Endothelial cell of umbilical vein (primary cell): ENCODE measurements at places on chromosomes 3 and 15. TPM values are rescaled to one million over a fixed set of nuclear protein-coding genes. Genes with fewer than 3 reads are reported as not detected.

TLR9 gene
- total RNA-seq, result 0.07 TPM in 1 of 2 replicates, not detected in the other

PLCH1 gene
- total RNA-seq, result not detected in 2 replicates

TEX55 gene
- total RNA-seq, result not detected in 2 replicates

HRG gene
- not detected in 2 replicates for total RNA-seq

DNA sequence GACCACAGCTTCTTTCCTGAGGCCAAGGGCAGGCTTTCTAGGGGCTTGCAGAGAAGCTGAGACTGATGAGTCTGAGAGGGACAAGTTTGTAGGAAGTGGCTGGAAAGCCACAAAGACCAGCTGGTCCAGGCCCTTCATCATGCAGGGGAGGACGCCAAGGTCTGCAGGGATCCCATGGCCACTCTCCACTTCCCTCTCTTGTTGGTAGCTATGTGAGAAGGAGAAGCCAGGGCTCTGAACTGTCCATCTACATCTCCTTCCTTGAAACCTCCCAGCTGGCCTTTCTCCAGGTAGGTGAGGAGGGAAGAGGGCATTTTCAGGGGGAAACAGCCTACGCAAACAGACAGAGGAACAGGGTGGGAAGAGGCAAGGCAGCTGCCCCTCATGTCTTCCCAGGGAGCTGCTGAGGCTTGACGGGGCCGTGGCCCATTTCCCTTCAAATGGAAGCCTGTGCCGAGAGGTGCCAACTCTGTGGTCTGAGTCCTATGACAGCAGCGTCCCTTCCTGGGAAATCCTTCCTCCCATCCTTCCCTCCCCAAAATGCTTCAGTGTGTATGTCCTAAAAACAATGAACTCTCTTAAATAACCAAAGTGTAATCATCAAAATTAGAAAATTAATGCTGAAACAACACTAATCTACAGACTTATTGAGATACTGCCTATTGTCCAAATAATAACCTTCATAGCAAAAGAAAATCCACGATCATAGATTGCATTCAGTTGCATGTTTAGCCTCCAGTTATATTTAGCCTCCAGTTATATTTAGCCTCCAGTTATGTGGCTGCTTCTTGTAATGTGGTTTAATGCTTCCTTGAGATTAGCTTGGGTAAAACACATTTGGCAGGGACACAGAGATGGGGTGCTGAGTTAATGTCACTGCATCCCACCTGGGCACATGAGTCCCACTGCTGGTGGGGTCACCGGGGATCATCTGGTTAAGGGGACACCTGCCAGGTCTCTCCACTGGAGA is 36.0 kb downstream of the GNB5 start:
- H3K4me3 ChIP-seq, result no peak overlapping the region
- no peaks in the 10 kb centered on the region for H3K4me1 ChIP-seq
- no peak for DNase-seq
- no peaks in the 10 kb centered on the region for H3K27me3 ChIP-seq
- H3K36me3 ChIP-seq, result peaks cover 1% of the 10 kb centered on the region
- no peak overlapping the region for H3K27ac ChIP-seq

DNA sequence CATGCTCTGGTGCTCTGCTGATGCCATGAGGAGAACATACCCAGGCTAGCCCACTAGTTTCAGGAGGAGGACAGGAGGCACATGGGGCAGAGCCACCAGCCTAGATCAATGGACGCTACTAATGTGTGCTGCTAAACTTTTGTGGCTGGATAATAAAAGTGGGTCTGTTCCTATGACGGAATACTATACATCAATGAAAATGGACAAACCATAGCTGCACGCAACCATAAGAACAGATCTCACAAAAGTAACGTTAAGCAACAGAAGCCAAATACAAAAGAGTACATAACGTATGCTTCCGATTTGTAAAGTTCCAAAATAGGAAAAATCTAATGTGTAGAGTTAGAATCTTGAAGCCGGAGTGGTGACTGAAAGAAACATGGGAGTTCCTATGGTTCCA is 11.5 kb downstream of the B4GALT4 start:
- no peak overlapping the region for H3K27ac ChIP-seq
- H3K4me3 ChIP-seq, result no peak overlapping the region
- H3K36me3 ChIP-seq, result peaks cover 15% of the 10 kb centered on the region
- H3K4me1 ChIP-seq, result no peaks in the 10 kb centered on the region
- DNase-seq, result no peak

GRCh38 chr3:6644070-6644929 is 216.6 kb upstream of the GRM7 start:
- H3K27ac ChIP-seq, result no peak overlapping the region
- no peak overlapping the region for H3K4me3 ChIP-seq
- no peaks in the 10 kb centered on the region for H3K4me1 ChIP-seq
- no peaks in the 10 kb centered on the region for H3K36me3 ChIP-seq
- no peaks in the 10 kb centered on the region for H3K27me3 ChIP-seq
- DNase-seq, result no peak

DNA sequence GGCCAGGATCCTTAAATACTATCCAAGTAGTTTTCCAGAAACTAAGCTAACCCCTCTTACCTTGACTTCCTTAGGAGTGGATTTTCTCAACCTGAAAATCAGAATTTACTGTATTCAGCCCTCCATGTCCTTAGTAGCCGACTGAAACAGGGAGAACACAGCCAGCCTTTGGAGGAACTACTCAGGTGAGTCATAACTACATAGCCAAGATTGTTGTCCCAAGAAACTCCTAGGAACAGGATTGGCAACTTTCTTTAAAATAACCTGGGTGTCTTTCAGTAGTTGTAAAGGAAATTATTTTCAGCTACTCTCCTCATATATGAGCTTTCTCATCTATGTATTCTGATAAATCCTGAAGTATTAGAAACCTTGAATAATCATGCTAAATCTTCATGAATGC is 22.3 kb downstream of the FANCD2OS start:
- no peaks in the 10 kb centered on the region for H3K27me3 ChIP-seq
- DNase-seq, result no peak
- no peaks in the 10 kb centered on the region for H3K36me3 ChIP-seq
- H3K4me1 ChIP-seq, result no peaks in the 10 kb centered on the region
- H3K4me3 ChIP-seq, result no peak overlapping the region
- no peak overlapping the region for H3K27ac ChIP-seq

GRCh38 chr3:123159926-123160635 is 41.7 kb upstream of the SEC22A start:
- H3K27me3 ChIP-seq, result no peaks in the 10 kb centered on the region
- H3K4me3 ChIP-seq, result no peak overlapping the region
- H3K27ac ChIP-seq, result no peak overlapping the region
- no peak for DNase-seq
- peaks cover 21% of the 10 kb centered on the region for H3K36me3 ChIP-seq

- peaks cover 16% of the 10 kb centered on the region for H3K4me1 ChIP-seq
- no peaks in the 10 kb centered on the region for H3K27me3 ChIP-seq
- peak; percentile 91 for DNase-seq
- H3K4me3 ChIP-seq, result no peak overlapping the region
- peaks cover 5% of the 10 kb centered on the region for H3K36me3 ChIP-seq
- H3K27ac ChIP-seq, result peak overlapping the region; percentile 45
Observed at GRCh38 chr3:10015461-10015904, 10.8 kb upstream of the FANCD2 start.
